Right renal pelvis (tissue), 4 donors: ENCODE measurements at places on chromosomes 1 and 21. TPM values are rescaled to one million over a fixed set of nuclear protein-coding genes. Genes with fewer than 3 reads are reported as not detected.

DNA sequence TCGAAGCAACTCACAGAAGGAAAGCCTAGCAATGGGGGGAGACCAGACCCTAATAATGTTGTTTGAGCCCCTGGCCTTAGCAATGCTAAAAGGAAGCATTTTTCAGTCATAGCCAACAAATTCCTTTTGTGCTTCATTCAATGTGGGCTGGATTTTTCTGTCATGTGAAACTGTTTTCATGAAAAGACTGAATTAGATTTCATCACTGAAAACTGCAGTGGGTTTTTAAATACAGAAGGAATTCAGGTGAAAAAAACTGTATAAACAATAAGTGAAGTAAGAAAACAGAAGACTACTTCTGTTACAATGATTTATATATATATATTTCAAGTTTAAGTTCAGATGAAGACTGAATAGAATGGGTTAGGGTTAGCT, 204.8 kb downstream of the SMYD3 start:
- DNase-seq, result no peak

- DNase-seq, result no peak
Measured at GRCh38 chr1:209688746-209689234, 13.6 kb downstream of the G0S2 start.

GRCh38 chr1:216640100-216640499, 83.1 kb downstream of the ESRRG start:
- no peak for DNase-seq

DNA sequence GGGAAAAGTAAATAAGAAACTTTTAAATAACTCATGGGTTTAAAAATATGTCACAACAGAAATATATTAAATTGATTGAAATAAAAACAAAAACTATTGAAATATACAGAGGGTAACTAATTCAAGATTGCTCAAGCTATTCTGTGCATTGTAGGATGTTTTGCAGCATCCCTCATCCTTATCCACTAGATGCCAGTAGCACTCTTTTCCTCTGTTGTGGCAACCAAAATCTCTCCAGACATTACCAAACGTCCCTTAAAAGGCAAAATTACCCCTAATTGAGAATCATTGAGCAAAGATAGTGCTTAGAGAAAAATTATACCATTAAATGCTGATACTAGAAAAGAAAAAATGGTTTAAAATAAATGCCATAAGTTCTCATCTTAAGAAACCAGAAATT, 682.6 kb downstream of the RWDD3 start:
- no peak for DNase-seq

TSPEAR gene
- 1.2 TPM for polyA plus RNA-seq
